Immature natural killer cell (primary cell): ENCODE measurements at places on chromosomes 2 and 18. TPM values are rescaled to one million over a fixed set of nuclear protein-coding genes. Genes with fewer than 3 reads are reported as not detected.

Gene HOXD13
- not detected for polyA plus RNA-seq

Gene PJVK
- not detected for polyA plus RNA-seq

Gene RIT2
- not detected for polyA plus RNA-seq

Gene ADRA2B
- not detected for polyA plus RNA-seq

Gene KRTCAP3
- polyA plus RNA-seq = not detected
